ENCODE measurements at places on chromosomes 11 and 22. TPM values are rescaled to one million over a fixed set of nuclear protein-coding genes. Genes with fewer than 3 reads are reported as not detected.

Gene HPS5
- 15.6 TPM for polyA plus RNA-seq

Gene TMPRSS4
- polyA plus RNA-seq = not detected

Gene OR9Q2
- not detected for polyA plus RNA-seq

Gene PANX2
- polyA plus RNA-seq = 0.45 TPM

Gene GPR83
- polyA plus RNA-seq = 0.05 TPM

Gene DRD2
- polyA plus RNA-seq = not detected

Gene IL17REL
- polyA plus RNA-seq = not detected

Gene HTR3B
- polyA plus RNA-seq = not detected

Gene STK33
- polyA plus RNA-seq = 2.0 TPM

Gene OR6A2
- polyA plus RNA-seq = 0.03 TPM

Gene IGF2
- polyA plus RNA-seq = 0.08 TPM

Gene PANX3
- polyA plus RNA-seq = not detected

Gene RELA
- 31.8 TPM for polyA plus RNA-seq

Gene OR52A1
- polyA plus RNA-seq = not detected

Gene ARHGAP8
- not detected for polyA plus RNA-seq

Gene BLID
- polyA plus RNA-seq = 0.09 TPM

Gene TSSK2
- not detected for polyA plus RNA-seq

Gene CCDC81
- 0.76 TPM for polyA plus RNA-seq

Gene PIWIL4
- 0.76 TPM for polyA plus RNA-seq

Gene SYTL2
- 148 TPM for polyA plus RNA-seq

Gene OR51T1
- not detected for polyA plus RNA-seq

Gene OR5A2
- polyA plus RNA-seq = not detected

Gene OR52I1
- not detected for polyA plus RNA-seq

Gene BAIAP2L2
- polyA plus RNA-seq = 0.77 TPM

Gene POTEH
- polyA plus RNA-seq = not detected

Gene KRTAP5-2
- not detected for polyA plus RNA-seq

Gene TRIM29
- polyA plus RNA-seq = not detected

Gene GSTT2B
- polyA plus RNA-seq = 38.1 TPM

Gene ARHGAP42
- 8.0 TPM for polyA plus RNA-seq

Gene SDF2L1
- 12.0 TPM for polyA plus RNA-seq

Gene TH
- not detected for polyA plus RNA-seq

Gene TMEM191B
- not detected for polyA plus RNA-seq

Gene OR5A1
- polyA plus RNA-seq = not detected

Gene NOL12
- 26.1 TPM for polyA plus RNA-seq

Gene SLC6A5
- polyA plus RNA-seq = not detected

Gene RIN1
- 10.6 TPM for polyA plus RNA-seq

Gene ARHGAP20
- polyA plus RNA-seq = 7.1 TPM

Gene SYCE3
- polyA plus RNA-seq = 0.30 TPM

Gene FAM227A
- polyA plus RNA-seq = 0.69 TPM

Gene SPDYC
- not detected for polyA plus RNA-seq

Gene ACTN3
- not detected for polyA plus RNA-seq

Gene TTC28
- polyA plus RNA-seq = 8.6 TPM

Gene MRPL17
- 44.4 TPM for polyA plus RNA-seq

Gene OR10D3
- not detected for polyA plus RNA-seq

Gene SLC37A4
- polyA plus RNA-seq = 12.6 TPM

Gene INPPL1
- polyA plus RNA-seq = 60.3 TPM

Gene SAA4
- not detected for polyA plus RNA-seq

Gene ADM
- 989 TPM for polyA plus RNA-seq

Gene MCM5
- 73.4 TPM for polyA plus RNA-seq

Gene CEP57
- polyA plus RNA-seq = 30.6 TPM

Gene ENDOD1
- 50.8 TPM for polyA plus RNA-seq

Gene KCNK4
- polyA plus RNA-seq = not detected

Gene GLYATL1
- polyA plus RNA-seq = 0.56 TPM

Gene SYT7
- 7.1 TPM for polyA plus RNA-seq
